Ovary (tissue), 10 donors: ENCODE measurements at places on chromosomes 3 and 15. TPM values are rescaled to one million over a fixed set of nuclear protein-coding genes. Genes with fewer than 3 reads are reported as not detected.

DNA sequence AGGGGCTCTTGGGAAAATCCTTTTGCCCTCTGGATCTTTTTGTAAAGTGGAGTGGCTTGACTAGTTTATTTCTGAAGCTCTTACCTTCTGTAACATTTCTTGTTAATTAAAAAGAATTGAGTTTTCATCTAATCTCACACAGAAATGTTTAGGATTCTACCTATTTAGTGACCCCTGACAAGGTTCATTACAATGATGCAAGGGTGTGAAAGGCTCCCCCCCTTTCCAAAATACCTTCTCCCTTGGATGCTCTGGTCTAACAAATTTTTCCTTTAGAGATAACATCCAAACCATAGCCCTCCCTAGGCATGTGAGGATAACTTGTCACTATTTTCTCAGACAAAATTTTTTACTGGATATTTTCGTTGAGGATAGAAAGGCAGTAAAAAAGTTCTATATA lies 223.9 kb downstream of the THRB start:
- H3K4me1 ChIP-seq, result no peaks in the 10 kb centered on the region
- H3K27me3 ChIP-seq, result no peaks in the 10 kb centered on the region
- no peaks in the 10 kb centered on the region for H3K36me3 ChIP-seq
- DNase-seq, result no peak
- no peak overlapping the region for H3K27ac ChIP-seq
- no peak overlapping the region for H3K4me3 ChIP-seq

DNA sequence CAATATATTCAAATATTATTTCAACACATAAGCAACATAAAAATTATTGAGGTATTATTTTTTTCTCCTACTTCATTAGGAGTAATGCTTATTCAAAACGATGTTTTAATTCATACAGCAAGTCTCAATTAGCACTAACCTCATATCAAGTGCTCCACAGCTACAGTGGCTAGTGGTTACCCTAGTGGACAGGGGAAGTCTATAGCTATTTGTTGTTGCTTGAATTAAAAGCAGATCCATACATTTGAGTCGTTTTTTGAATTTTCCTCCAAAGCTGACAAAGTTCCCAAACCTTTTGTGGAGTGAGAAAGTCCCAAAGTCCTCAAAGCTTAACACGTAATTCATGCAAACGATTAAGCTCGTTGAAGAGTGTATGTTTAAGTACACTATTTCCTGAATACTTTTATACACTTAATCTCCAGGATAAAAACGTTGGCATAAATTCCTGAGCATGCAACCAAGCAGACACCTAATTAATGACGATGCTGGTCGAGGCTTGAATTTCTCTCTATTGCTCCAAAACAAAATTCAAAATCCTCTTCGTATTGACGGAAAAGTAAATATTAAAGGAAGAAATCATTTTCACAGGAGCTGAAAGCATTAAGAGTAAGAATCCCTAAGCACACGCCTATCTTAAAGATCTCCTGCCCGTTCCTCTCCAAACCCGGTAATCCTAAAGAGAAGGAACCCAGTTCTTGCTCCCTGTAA lies 985 bp downstream of the VPS13C start:
- H3K36me3 ChIP-seq, result no peaks in the 10 kb centered on the region
- peak overlapping the region; percentile 71 for H3K4me3 ChIP-seq
- peak overlapping the region; percentile 87 for H3K27ac ChIP-seq
- no peak for DNase-seq

GRCh38 chr3:114904633-114905032 lies 242.5 kb downstream of the ZBTB20 start:
- no peak overlapping the region for H3K4me3 ChIP-seq
- H3K27ac ChIP-seq, result no peak overlapping the region
- no peak for DNase-seq
- no peaks in the 10 kb centered on the region for H3K36me3 ChIP-seq
- H3K27me3 ChIP-seq, result no peaks in the 10 kb centered on the region

GRCh38 chr3:5607581-5607980 lies 420.1 kb downstream of the EDEM1 start:
- no peaks in the 10 kb centered on the region for H3K36me3 ChIP-seq
- no peak for DNase-seq
- H3K4me3 ChIP-seq, result no peak overlapping the region
- H3K4me1 ChIP-seq, result no peaks in the 10 kb centered on the region

IREB2 gene
- total RNA-seq, result 44.8 TPM

- H3K4me3 ChIP-seq, result no peak overlapping the region
- no peaks in the 10 kb centered on the region for H3K27me3 ChIP-seq
- no peak overlapping the region for H3K27ac ChIP-seq
- H3K36me3 ChIP-seq, result no peaks in the 10 kb centered on the region
- DNase-seq, result no peak
Observed at GRCh38 chr3:185549122-185549521, 3.3 kb downstream of the LIPH start.

MUC4 gene
- total RNA-seq, result 0.65 TPM

DNA sequence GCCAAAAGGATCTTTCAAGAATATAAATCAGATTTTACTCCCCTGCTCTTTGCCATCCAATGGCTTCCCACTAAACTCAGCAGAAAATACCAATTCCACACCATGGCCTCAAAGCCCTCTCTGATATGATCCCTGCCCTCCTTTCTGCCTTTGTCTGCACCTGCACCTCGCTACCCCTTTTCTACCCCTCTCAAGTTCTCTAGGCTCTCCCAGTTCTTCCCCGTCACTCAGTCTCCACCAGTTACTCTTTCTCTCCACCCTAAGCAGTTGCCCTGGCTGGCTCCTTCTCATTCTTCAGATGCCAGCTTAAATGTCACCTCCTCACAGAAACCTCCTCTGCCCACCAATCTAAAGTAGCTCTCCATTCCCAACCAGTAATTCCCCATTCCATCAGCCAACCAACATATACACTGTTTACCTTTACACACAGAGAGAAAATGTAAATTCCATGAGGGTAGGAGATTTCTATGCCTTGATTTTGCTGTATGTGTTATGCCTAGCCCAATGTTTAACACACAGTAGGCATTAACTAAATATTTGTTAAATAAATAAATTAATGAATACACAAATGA lies 93.6 kb upstream of the LPP start:
- H3K36me3 ChIP-seq, result no peaks in the 10 kb centered on the region
- no peak overlapping the region for H3K27ac ChIP-seq
- no peaks in the 10 kb centered on the region for H3K27me3 ChIP-seq
- no peak overlapping the region for H3K4me3 ChIP-seq
- no peak for DNase-seq

DNA sequence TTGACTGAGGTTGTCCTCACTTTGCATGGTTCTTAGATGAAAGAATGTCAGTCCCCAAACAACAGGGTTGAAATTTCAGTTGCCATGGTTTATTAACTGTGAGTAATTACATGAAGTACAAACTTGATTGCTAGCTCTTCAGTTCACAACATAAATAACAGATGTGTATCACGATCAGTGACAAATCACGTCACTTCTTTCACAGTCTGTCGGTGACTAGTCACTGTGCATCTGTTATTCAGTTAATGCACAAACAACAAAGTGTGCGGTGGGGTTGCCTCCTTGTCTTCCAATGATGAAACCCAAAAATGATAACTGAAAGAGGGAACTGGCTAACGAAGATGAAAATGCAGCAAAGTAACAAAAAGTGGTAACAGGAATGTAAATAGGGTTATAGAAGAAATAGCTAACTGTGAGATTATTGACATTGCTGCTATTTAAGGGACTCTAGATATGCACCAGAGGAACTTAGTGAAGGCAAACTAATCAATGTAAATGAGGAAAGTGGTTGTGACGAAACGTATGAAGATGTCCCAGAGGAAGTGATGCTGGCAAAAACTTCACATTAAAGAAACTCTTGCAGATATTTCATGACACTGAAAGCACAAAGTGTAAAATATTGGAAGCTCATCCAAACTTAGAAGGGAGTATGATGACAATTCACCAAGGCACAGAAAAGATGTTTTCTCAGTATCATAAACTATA lies 159.3 kb downstream of the WDR76 start:
- H3K27ac ChIP-seq, result no peak overlapping the region
- H3K4me1 ChIP-seq, result no peaks in the 10 kb centered on the region
- DNase-seq, result no peak

GRCh38 chr3:46888705-46889104 lies 11.2 kb downstream of the PTH1R start:
- peaks cover 7% of the 10 kb centered on the region for H3K4me1 ChIP-seq
- no peaks in the 10 kb centered on the region for H3K36me3 ChIP-seq
- no peak for DNase-seq
- no peak overlapping the region for H3K4me3 ChIP-seq
- H3K27me3 ChIP-seq, result no peaks in the 10 kb centered on the region

DNA sequence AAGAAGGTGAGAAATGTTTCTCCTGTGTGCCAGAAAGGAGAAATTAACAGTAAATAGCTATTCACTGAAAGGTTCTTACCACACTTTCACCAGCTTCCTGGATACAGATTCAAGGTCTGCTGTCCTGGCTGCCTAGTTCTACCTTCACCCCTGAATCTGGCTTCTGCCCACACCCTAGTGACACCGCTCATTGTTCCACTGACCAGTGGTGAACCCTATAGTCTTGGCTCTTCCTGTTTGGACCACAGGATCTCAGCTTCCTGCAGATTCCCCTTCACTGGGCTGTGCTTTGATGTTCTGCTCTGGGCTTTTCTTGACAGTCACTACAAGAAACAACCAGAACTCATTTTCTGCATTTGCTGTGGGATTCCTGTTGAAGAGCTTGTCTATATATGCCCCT lies 250.0 kb downstream of the XXYLT1 start:
- no peak overlapping the region for H3K4me3 ChIP-seq
- DNase-seq, result no peak
- H3K4me1 ChIP-seq, result no peaks in the 10 kb centered on the region
- no peaks in the 10 kb centered on the region for H3K36me3 ChIP-seq
- no peaks in the 10 kb centered on the region for H3K27me3 ChIP-seq

TGM4 gene
- not detected for total RNA-seq

ARGFX gene
- total RNA-seq, result not detected

DNA sequence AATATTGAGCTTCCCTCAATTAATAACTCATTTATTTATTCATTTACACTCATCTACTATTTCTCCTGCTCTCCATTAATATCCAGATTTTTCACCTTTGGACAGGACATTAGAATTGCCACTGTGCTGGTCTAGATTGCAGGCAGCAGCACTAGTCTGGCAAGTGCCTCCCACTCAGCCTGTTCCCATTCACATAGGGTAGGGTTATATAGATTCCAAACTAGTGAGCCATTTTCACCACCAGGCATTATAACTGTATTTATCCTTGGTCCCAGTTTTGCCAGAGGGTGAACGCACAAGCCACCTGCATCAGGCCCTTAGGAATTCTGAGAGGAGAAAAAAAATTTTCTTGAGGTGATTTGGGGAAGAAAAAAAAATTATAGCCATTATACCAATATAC lies 44.5 kb downstream of the ANAPC13 start:
- H3K4me3 ChIP-seq, result no peak overlapping the region
- no peaks in the 10 kb centered on the region for H3K27me3 ChIP-seq
- H3K4me1 ChIP-seq, result no peaks in the 10 kb centered on the region
- no peak for DNase-seq
- no peak overlapping the region for H3K27ac ChIP-seq

GRCh38 chr3:197494366-197495058 lies 61.3 kb downstream of the BDH1 start:
- no peaks in the 10 kb centered on the region for H3K4me1 ChIP-seq
- H3K27me3 ChIP-seq, result no peaks in the 10 kb centered on the region
- no peak overlapping the region for H3K4me3 ChIP-seq
- H3K27ac ChIP-seq, result no peak overlapping the region
- no peaks in the 10 kb centered on the region for H3K36me3 ChIP-seq
- DNase-seq, result no peak

CNTN6 gene
- not detected for total RNA-seq

EPHA6 gene
- 9.2 TPM for total RNA-seq

GRCh38 chr15:47404877-47405276 lies 312.4 kb upstream of the SEMA6D start:
- no peaks in the 10 kb centered on the region for H3K4me1 ChIP-seq
- H3K36me3 ChIP-seq, result no peaks in the 10 kb centered on the region
- DNase-seq, result no peak
- no peak overlapping the region for H3K4me3 ChIP-seq
- no peak overlapping the region for H3K27ac ChIP-seq

DNA sequence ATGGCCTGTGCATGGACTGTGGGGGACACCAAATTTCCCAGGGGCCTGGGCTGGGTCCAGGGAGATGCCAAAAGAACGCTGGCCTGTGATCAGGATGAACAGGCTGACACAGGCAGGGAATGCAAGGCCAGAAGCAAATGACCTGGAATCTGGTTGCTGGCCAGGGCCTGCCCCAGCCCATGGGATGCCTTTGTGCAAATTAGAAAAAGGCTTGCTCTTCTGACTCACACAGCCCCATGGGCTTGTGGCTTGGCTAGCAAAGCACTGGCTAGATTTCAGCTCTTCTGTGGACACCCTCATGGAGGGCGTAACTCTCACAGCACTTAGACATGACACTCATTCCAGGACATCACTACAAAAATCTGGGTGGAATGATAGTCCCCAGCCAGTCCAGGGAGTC lies 356.0 kb downstream of the SHQ1 start:
- H3K4me3 ChIP-seq, result no peak overlapping the region
- no peaks in the 10 kb centered on the region for H3K4me1 ChIP-seq
- H3K27me3 ChIP-seq, result no peaks in the 10 kb centered on the region
- H3K27ac ChIP-seq, result no peak overlapping the region
- H3K36me3 ChIP-seq, result no peaks in the 10 kb centered on the region
- no peak for DNase-seq

GABRR3 gene
- total RNA-seq, result not detected

- H3K27ac ChIP-seq, result no peak overlapping the region
- H3K36me3 ChIP-seq, result no peaks in the 10 kb centered on the region
- no peaks in the 10 kb centered on the region for H3K4me1 ChIP-seq
Observed at GRCh38 chr15:71610728-71611552, 199.4 kb upstream of the NR2E3 start.

DNA sequence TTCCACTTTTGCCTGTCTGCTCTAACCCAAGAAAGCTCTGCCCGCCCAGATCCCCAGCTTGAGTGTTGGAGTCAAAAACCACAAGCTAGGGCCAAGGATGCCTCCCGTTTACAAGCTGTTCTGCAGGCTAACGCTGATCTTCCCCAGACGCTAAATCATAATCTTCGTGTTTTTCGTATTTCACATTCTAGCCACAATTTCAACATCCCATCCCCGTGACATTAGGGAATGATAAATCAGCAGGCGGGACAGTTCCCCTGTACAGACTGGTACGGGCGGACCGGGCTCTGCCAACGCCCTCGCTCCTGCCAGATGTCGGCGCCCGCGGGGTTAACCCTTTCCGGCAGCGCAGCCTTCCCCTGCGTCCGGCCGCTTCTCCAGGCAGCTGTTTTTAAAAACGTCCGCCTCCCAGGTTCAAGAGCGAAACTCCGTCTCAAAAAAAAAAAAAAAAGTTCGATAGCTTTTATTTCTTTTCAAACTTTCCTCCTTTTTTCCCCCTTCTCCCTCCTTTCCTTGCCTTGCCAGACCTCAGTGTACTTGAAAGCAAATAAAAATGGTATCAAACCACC lies 81.0 kb upstream of the BNC1 start:
- no peaks in the 10 kb centered on the region for H3K36me3 ChIP-seq
- no peaks in the 10 kb centered on the region for H3K27me3 ChIP-seq
- DNase-seq, result peak; percentile 56
- peak overlapping the region; percentile 30 for H3K4me3 ChIP-seq

LRRC31 gene
- not detected for total RNA-seq
